ENCODE measurements at places on chromosomes 16 and 17.

GRCh38 chr16:63361032-63361624 is 1324.9 kb upstream of the CDH8 start:
- no peak for DNase-seq
- no peak overlapping the region for H3K4me3 ChIP-seq
- H3K27ac ChIP-seq: no peak overlapping the region
- H3K27me3 ChIP-seq: no peaks in the 10 kb centered on the region
- no peaks in the 10 kb centered on the region for H3K36me3 ChIP-seq

DNA sequence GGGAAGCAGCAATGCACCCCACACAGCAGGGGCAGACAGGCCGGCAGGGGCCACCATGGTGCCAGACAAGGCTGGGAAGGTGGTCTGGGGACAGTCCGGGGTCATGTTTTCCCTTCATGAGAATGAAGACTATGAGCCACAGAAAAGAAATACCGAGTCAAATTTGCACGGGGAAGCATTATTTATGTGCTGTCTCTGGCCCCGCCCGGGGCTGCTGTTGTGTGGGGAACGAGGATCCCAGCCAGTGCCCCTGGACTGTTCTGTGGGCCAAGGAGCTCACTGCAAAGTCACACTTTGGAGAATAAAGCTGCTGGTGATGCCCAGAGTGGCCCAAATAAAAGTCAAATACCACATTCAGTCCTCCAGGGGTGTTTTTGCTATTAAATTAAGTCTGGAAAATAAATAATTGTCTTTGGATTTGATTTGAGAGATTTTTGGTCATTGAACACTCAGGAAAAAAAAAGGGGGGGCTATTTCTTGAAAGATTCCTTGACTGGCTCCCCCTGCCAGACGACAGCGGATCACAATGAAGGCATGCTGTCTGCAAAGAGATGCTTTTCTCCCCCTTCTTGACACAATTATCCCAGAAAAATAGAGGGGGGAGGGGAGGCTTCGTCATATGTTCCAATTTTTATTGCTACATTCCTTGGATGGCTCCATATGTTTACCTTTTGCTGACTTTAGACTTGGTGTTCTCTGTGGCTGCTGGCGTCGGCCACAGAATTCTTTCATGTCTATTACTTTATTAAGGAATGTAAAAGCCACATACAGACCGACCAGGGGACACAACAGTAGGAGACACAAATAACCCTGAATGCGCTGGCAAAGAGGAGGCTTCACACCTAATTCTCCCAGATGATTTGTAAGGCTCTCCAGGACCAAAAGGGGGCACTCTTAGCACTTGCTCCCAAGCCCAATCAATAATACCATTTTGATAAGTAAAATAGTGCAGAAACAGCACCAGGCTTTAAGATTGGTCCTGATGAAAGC is 27.1 kb upstream of the ANKFN1 start:
- peaks cover 8% of the 10 kb centered on the region for H3K27me3 ChIP-seq
- no peaks in the 10 kb centered on the region for H3K4me1 ChIP-seq
- no peaks in the 10 kb centered on the region for H3K36me3 ChIP-seq
- no peak overlapping the region for H3K4me3 ChIP-seq
- H3K27ac ChIP-seq: no peak overlapping the region

DNA sequence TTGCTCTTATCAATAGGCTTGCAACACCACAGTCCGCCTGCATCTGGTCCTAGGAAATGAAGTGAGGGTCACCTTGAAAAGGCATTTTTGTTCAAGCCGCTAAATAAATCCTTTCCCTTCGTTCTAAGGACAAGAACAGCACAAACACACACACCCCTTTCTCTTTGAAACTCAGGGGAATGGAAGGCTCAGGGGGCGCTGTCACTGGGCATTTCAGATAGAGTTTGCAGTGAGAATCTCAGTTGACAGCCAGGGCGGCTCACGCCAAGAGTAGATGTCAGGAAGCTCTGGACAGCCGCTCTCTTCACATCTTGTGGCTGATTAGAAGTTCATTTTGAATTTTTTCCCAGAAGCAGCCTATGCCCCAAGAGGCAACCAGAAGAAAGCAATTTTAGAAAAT is 39.8 kb downstream of the ABAT start:
- H3K4me1 ChIP-seq: no peaks in the 10 kb centered on the region
- no peak overlapping the region for H3K27ac ChIP-seq
- peaks cover 4% of the 10 kb centered on the region for H3K36me3 ChIP-seq
- no peak overlapping the region for H3K4me3 ChIP-seq
- no peaks in the 10 kb centered on the region for H3K27me3 ChIP-seq
- DNase-seq: no peak

GRCh38 chr17:69342896-69343644 is 16.1 kb upstream of the ABCA5 start:
- H3K4me1 ChIP-seq: no peaks in the 10 kb centered on the region
- DNase-seq: no peak
- H3K27me3 ChIP-seq: peaks cover 14% of the 10 kb centered on the region
- no peak overlapping the region for H3K4me3 ChIP-seq
- no peaks in the 10 kb centered on the region for H3K36me3 ChIP-seq

DNA sequence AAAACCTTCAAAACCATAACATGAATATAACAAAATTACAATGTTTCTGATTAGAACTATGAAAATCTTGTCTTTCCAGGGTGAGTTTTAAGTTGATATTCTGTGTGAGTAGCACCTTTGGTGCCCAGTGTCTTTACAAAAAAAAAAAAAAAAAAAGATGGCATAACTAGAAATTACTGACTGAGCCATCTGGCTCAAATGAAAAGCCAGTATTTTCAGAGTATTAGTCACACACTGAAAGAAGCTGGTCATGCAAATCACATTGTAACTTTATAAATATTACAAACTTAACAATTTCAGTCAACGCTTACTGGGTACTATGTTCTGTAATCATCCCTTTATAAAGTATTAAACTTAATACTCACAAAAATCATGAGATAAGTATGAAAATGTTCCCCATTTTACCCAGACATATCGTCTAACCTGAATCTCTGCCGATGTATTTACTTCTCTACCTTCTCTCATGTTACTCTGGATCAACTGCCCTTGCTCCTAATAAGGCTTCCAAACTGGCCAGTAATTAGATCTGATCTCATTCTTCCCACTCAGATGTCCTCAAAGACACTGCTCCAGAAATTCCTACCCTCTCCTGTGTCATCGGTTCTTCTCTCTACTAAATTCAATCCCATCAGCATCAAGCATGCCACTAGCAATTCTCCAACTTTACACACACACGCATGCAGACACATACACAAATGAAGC is 25.4 kb downstream of the UBE2G1 start:
- H3K27ac ChIP-seq: no peak overlapping the region
- H3K27me3 ChIP-seq: no peaks in the 10 kb centered on the region
- H3K4me1 ChIP-seq: peaks cover 19% of the 10 kb centered on the region

- no peak for DNase-seq
- H3K27ac ChIP-seq: peak overlapping the region; percentile 48
- H3K27me3 ChIP-seq: no peaks in the 10 kb centered on the region
- peak overlapping the region; percentile 13 for H3K4me3 ChIP-seq
These were observed 670 bp upstream of the CTF1 start for GRCh38 chr16:30895627-30896260.
